Mammary microvascular endothelial cell (primary cell): ENCODE measurements at places on chromosomes 12 and 14. TPM values are rescaled to one million over a fixed set of nuclear protein-coding genes. Genes with fewer than 3 reads are reported as not detected.

Gene ANKS1B
- total RNA-seq, result 0.13 TPM in 1 of 2 replicates, not detected in the other

Gene DTD2
- 24.0 and 31.9 TPM in 2 replicates for total RNA-seq

Gene TTC6
- total RNA-seq, result not detected in 2 replicates

Gene INSM2
- total RNA-seq, result not detected in 2 replicates

Gene FGF6
- total RNA-seq, result not detected in 2 replicates

Gene SLC7A8
- not detected in 2 replicates for total RNA-seq

Gene CD69
- 0.25 and 0.40 TPM in 2 replicates for total RNA-seq

Gene ISCA2
- total RNA-seq, result 13.9 and 28.6 TPM in 2 replicates

Gene FAR2
- total RNA-seq, result 28.5 and 38.8 TPM in 2 replicates

Gene GALNT16
- 0.34 and 0.87 TPM in 2 replicates for total RNA-seq

Gene LRIG3
- 17.3 and 17.4 TPM in 2 replicates for total RNA-seq

Gene PRPF39
- 13.0 and 14.2 TPM in 2 replicates for total RNA-seq
